Spinal cord (tissue), 10 donors: ENCODE measurements at places on chromosomes 1 and 21. TPM values are rescaled to one million over a fixed set of nuclear protein-coding genes. Genes with fewer than 3 reads are reported as not detected.

The COL8A2 gene
- total RNA-seq: 15.1 TPM

DNA sequence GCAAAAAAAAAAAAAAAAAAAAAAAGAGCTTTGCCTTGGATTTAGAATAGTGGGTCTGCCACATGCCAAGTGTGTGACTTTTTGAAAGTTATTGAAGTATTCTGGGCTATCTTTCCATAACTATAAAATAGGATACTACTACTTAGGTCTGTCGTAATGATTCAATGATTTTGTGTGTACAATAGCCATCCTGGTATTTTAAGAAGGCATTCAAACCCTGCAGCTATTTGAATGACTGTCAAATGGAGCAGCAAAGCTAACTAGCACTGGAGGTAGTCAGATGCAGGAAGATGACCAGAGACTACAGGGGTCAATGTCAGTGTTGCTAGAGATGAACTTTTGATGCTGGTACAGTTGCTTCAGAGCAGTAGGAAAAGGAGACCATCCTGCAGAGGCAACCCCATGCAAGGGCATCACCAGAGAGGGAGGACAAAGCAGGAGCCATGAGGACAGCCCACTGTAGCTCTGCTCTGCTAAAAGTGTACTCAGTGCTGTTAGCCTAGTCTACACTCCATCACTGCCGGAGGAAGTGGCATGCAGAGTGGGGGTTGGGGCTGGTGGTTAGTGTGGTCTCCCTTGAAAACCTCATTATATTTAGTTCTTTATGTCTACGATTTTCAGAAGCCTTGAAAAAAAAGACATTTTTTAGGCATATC, 29.0 kb downstream of the DUSP10 start:
- H3K27me3 ChIP-seq: no peaks in the 10 kb centered on the region
- H3K27ac ChIP-seq: no peak overlapping the region
- DNase-seq: no peak
- peaks cover 2% of the 10 kb centered on the region for H3K4me1 ChIP-seq
- no peaks in the 10 kb centered on the region for H3K36me3 ChIP-seq

GRCh38 chr1:11887666-11888007, 28.9 kb upstream of the NPPB start:
- H3K4me1 ChIP-seq: peaks cover 5% of the 10 kb centered on the region
- H3K27ac ChIP-seq: no peak overlapping the region
- no peak overlapping the region for H3K4me3 ChIP-seq
- no peaks in the 10 kb centered on the region for H3K27me3 ChIP-seq

The FYB2 gene
- 2.4 TPM for total RNA-seq

GRCh38 chr1:175192111-175192629, 406 bp downstream of the KIAA0040 start:
- H3K27ac ChIP-seq: no peak overlapping the region
- H3K36me3 ChIP-seq: no peaks in the 10 kb centered on the region
- no peak for DNase-seq
- peaks cover 25% of the 10 kb centered on the region for H3K27me3 ChIP-seq
- H3K4me3 ChIP-seq: peak overlapping the region; percentile 31

GRCh38 chr1:53949023-53949990, 3.2 kb downstream of the LRRC42 start:
- no peak overlapping the region for H3K27ac ChIP-seq
- peaks cover 19% of the 10 kb centered on the region for H3K4me1 ChIP-seq
- H3K27me3 ChIP-seq: no peaks in the 10 kb centered on the region
- peaks cover 9% of the 10 kb centered on the region for H3K36me3 ChIP-seq
- H3K4me3 ChIP-seq: no peak overlapping the region

DNA sequence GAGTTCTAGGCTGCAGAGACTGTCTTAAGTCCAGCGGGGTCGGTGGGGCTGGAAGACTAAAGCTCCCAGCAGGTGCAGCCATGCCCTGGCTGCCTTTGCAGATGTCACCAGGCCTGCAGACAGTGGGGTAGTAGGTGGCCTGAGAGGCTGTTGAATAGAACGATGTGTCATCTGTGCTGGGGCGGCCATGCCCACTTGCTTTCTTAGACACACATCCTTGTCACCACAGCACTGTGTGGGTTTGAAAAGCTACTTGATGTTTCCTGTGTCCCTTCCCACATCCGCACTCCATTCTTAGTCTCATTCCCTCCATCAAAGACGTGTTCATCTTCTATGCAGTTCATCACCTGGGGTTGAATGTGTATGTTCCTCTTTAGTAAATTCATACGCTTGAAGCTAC, 184.5 kb upstream of the TMEM51 start:
- peaks cover 2% of the 10 kb centered on the region for H3K36me3 ChIP-seq
- peaks cover 17% of the 10 kb centered on the region for H3K4me1 ChIP-seq
- H3K4me3 ChIP-seq: no peak overlapping the region
- DNase-seq: no peak

The SLC35F3 gene
- total RNA-seq: 13.5 TPM

- no peak overlapping the region for H3K4me3 ChIP-seq
- no peaks in the 10 kb centered on the region for H3K4me1 ChIP-seq
- no peak overlapping the region for H3K27ac ChIP-seq
- H3K27me3 ChIP-seq: no peaks in the 10 kb centered on the region
These were observed 497.2 kb upstream of the PKN2 start for GRCh38 chr1:88186911-88187310.

The HTR1D gene
- total RNA-seq: 2.4 TPM

DNA sequence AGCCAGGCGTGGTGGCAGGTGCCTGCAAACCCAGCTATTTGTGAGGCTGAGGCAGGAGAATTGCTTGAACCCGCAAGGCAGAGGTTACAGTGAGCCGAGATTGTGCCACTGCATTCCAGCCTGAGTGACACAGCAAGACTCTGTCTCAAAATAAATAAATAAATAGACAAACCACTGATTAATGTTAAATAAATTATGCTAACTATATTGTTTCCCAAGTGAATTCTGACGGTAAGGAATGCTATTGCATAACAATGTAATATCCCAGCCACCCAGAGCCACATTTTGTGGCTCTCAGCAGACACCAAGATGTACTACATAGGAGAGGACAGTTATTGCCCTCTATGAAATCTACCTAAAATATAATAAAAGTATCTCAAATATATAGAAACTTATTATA, 55.4 kb downstream of the LPGAT1 start:
- H3K36me3 ChIP-seq: peaks cover 16% of the 10 kb centered on the region
- H3K4me3 ChIP-seq: no peak overlapping the region
- H3K27me3 ChIP-seq: no peaks in the 10 kb centered on the region
- DNase-seq: no peak

GRCh38 chr1:12125422-12126355, 41.1 kb upstream of the TNFRSF1B start:
- peaks cover 9% of the 10 kb centered on the region for H3K4me1 ChIP-seq
- H3K27ac ChIP-seq: no peak overlapping the region

DNA sequence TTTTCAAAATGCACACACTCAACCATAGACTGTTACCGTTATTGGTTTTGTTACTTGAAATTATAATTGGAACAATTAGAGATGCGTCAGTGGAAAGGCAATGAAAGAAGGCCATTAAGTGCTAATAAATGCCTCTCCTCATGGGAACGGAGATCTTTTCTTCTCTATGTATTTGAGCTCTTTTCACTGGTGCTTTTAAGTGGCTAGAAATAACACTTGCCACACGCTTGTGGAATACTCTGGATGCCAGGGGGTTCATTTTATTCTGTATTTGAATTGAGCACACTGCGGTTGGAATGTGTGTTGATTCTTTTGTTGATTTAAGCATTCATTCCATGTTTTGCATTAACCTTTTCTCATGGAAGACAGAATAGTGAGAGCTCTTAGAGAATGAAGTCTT, 68.4 kb downstream of the DNM3 start:
- no peaks in the 10 kb centered on the region for H3K36me3 ChIP-seq
- DNase-seq: no peak
- H3K4me3 ChIP-seq: no peak overlapping the region
- H3K27ac ChIP-seq: peak overlapping the region; percentile 33
- H3K4me1 ChIP-seq: peaks cover 9% of the 10 kb centered on the region

The FCER1G gene
- total RNA-seq: 18.5 TPM

GRCh38 chr1:26317612-26318337, at the start of gene CD52:
CD52 (plus strand) TSS chr1:26317958; CDS start chr1:26318018, 60 bp downstream.
- H3K4me1 ChIP-seq: peaks cover 3% of the 10 kb centered on the region
- peaks cover 3% of the 10 kb centered on the region for H3K36me3 ChIP-seq
- H3K27ac ChIP-seq: no peak within 1 kb of the TSS
- DNase-seq: no peak

DNA sequence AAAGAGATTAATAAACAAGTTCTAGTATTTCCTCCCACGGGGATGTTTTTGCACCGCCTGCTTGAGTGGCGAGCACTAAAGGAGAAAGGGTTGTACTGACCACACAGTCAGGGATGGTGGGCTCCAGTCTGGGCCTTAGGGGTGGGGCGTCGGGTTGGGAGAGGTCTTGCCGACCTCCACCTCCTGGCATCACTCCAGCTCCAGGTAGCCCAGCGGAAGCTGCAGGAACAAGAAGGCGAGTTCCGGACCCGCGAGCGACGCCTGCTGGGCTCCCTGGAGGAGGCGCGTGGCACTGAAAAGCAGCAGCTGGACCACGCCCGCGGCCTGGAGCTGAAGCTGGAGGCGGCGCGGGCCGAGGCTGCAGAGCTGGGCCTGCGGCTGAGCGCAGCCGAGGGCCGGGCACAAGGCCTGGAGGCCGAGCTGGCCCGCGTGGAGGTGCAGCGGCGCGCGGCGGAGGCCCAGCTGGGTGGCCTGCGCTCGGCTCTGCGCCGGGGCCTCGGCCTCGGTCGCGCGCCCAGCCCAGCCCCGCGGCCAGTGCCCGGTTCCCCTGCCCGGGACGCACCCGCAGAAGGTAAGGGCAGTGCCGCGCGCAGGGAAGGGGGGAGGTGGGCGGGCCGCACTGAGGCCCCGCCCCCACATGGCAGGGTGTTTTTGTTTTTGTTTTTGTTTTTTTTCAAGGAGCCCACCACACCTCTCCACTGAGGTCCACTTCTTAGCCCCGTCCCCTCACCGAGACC, 19.7 kb downstream of the MFAP2 start:
- no peaks in the 10 kb centered on the region for H3K27me3 ChIP-seq
- peak overlapping the region; percentile 29 for H3K4me3 ChIP-seq
- DNase-seq: no peak
- no peak overlapping the region for H3K27ac ChIP-seq
- peaks cover 46% of the 10 kb centered on the region for H3K36me3 ChIP-seq

The TBX15 gene
- 30.6 TPM for total RNA-seq

The FMO3 gene
- 1.8 TPM for total RNA-seq

DNA sequence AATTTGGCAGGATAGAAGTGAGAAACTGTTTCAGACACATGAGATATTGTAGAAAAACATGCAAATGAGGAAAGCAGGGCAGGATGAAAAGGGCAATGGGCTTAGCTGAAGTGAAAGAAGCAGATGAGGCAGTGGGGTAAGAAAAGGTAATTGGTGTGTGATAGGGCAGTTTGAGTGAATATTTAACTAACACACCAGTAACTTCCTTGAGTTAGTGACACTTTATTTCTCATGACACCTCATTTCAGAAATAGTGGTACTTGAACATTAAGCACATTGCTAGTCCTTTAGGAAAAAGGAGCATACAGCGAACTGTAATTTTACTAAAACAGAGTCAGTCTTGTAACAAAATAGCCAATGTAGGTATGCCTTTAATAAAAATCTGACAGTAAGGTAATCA, 415.0 kb downstream of the DPYD start:
- no peak for DNase-seq
- no peaks in the 10 kb centered on the region for H3K4me1 ChIP-seq
- no peak overlapping the region for H3K4me3 ChIP-seq

DNA sequence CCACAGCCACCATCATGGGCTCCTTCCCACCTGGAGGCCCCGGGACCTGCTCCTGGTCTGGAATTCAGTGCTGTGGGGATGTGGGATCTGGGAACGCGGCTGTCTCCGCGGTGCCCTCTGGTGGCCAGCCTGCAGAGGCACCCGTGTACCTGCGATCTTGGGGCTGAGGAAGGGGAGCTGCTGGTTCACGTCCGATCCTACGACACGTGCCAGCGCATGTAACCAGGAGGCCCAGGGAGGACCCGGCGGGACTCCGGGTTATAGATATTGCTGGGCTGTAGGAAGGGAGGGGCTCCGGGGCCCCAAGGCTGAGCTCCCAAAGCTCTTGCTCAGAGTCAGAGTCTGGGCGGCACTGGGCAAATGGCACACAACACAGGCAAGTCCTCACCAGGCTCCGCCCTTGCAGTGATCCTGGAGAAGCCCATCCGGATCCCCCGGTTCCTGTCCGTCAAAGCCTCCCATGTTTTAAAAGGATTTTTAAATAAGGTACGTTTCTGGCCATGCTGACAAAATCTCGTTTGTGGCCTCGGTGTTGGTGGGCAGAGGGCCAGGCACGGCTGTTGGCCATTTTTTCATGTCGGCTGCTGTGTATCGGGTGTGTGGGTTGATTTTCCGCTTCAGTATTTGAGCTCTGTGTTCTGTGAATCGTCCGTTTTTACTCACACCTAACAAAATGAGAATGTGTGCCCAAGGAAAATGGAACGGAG, 20.1 kb downstream of the FAAP20 start:
- peaks cover 21% of the 10 kb centered on the region for H3K4me1 ChIP-seq
- H3K27me3 ChIP-seq: no peaks in the 10 kb centered on the region
- peak overlapping the region; percentile 9 for H3K4me3 ChIP-seq
- DNase-seq: no peak

- H3K36me3 ChIP-seq: no peaks in the 10 kb centered on the region
- no peak overlapping the region for H3K27ac ChIP-seq
These were observed 1675.7 kb upstream of the B3GALT2 start for GRCh38 chr1:194862129-194862528.

GRCh38 chr21:26914557-26914956, 52.3 kb downstream of the ADAMTS5 start:
- no peaks in the 10 kb centered on the region for H3K27me3 ChIP-seq
- no peak for DNase-seq
- no peaks in the 10 kb centered on the region for H3K36me3 ChIP-seq
- H3K4me3 ChIP-seq: no peak overlapping the region

GRCh38 chr21:34061983-34062382, 11.4 kb upstream of the MRPS6 start:
- H3K27me3 ChIP-seq: no peaks in the 10 kb centered on the region
- DNase-seq: no peak
- no peaks in the 10 kb centered on the region for H3K4me1 ChIP-seq
- no peak overlapping the region for H3K4me3 ChIP-seq
- H3K36me3 ChIP-seq: no peaks in the 10 kb centered on the region

The FCRL4 gene
- total RNA-seq: not detected

DNA sequence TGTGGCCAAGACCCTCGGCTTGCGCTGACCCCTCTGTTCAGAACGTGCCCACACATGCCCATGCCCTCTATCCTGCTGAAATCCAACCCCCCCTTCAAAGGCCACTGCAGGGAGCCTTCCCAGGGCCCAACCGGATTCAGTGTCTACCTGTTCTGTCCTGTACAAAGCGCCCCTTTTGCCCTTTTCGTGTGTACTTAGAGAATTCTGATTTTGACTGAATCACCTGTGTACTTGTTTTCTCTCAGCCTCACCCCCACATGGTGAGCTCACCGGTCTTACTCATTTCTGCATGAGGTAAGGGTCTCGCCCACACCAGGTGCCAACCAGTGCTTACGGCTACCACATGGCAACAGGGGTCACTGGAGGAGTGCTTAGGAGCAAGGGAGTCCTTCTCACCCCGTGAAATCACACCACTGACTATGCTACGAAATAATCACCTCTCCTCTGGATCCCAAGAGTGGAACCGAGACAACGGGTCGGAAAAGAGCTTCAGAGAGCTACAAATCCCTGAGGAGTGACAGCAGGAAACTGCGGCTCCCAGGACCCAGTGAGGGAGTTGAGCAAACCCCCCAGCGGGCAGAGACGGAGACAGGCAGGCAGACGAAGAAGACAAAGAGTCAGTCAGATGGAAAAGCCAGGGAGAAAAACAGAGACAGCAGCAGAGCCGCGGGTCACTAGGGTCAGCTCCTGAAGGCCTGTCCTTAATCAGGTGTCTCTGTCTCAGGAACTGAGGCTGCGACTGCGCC, 2.1 kb upstream of the S100A2 start:
- no peak for DNase-seq
- no peak overlapping the region for H3K27ac ChIP-seq
- H3K36me3 ChIP-seq: no peaks in the 10 kb centered on the region

- H3K27me3 ChIP-seq: no peaks in the 10 kb centered on the region
- no peak overlapping the region for H3K4me3 ChIP-seq
- H3K4me1 ChIP-seq: peaks cover 3% of the 10 kb centered on the region
- H3K36me3 ChIP-seq: no peaks in the 10 kb centered on the region
- H3K27ac ChIP-seq: no peak overlapping the region
- DNase-seq: no peak
These were observed 1.5 kb upstream of the PRKAA2 start for GRCh38 chr1:56643661-56644060.
